ENCODE measurements at places on chromosomes 12 and 14. TPM values are rescaled to one million over a fixed set of nuclear protein-coding genes. Genes with fewer than 3 reads are reported as not detected.

The ACSM4 gene
- not detected for polyA plus RNA-seq

The DDX55 gene
- 58.8 TPM for polyA plus RNA-seq

The MYF6 gene
- not detected for polyA plus RNA-seq

The OLR1 gene
- polyA plus RNA-seq = not detected

The ASB2 gene
- polyA plus RNA-seq = not detected

The CLEC4C gene
- not detected for polyA plus RNA-seq

The LPCAT3 gene
- polyA plus RNA-seq = 14.4 TPM

The ERO1A gene
- 45.7 TPM for polyA plus RNA-seq

The RASSF9 gene
- 0.04 TPM for polyA plus RNA-seq

The EPYC gene
- not detected for polyA plus RNA-seq

The VRTN gene
- not detected for polyA plus RNA-seq

The GDF3 gene
- not detected for polyA plus RNA-seq

The ITGA7 gene
- 13.5 TPM for polyA plus RNA-seq

The EFS gene
- 0.92 TPM for polyA plus RNA-seq

The ACSS3 gene
- polyA plus RNA-seq = 0.52 TPM

The HOXC6 gene
- not detected for polyA plus RNA-seq

The TMEM229B gene
- polyA plus RNA-seq = 7.9 TPM

The KLHDC1 gene
- polyA plus RNA-seq = 5.2 TPM

The SOX5 gene
- polyA plus RNA-seq = 2.0 TPM

The DRAM1 gene
- polyA plus RNA-seq = not detected

The PYGL gene
- polyA plus RNA-seq = not detected

The TAS2R8 gene
- 0.59 TPM for polyA plus RNA-seq

The SLC10A1 gene
- polyA plus RNA-seq = not detected

The HHIPL1 gene
- 0.47 TPM for polyA plus RNA-seq

The CCDC184 gene
- polyA plus RNA-seq = 40.2 TPM

The ANG gene
- polyA plus RNA-seq = 0.47 TPM

The CD69 gene
- 0.70 TPM for polyA plus RNA-seq

The NGB gene
- polyA plus RNA-seq = 0.87 TPM

The KLRG1 gene
- 4.7 TPM for polyA plus RNA-seq

The TAS2R31 gene
- 4.0 TPM for polyA plus RNA-seq

The OAS3 gene
- not detected for polyA plus RNA-seq

The EEF1AKMT3 gene
- 2.0 TPM for polyA plus RNA-seq

The OVCH1 gene
- 0.83 TPM for polyA plus RNA-seq

The HOXC13 gene
- polyA plus RNA-seq = not detected

The ST8SIA1 gene
- 22.5 TPM for polyA plus RNA-seq

The ATXN7L3B gene
- polyA plus RNA-seq = 84.0 TPM

The CCDC88C gene
- 33.8 TPM for polyA plus RNA-seq

The GPRC5A gene
- not detected for polyA plus RNA-seq

The PLEKHG7 gene
- not detected for polyA plus RNA-seq

The REP15 gene
- not detected for polyA plus RNA-seq

The RPL10L gene
- not detected for polyA plus RNA-seq

The NANOG gene
- polyA plus RNA-seq = not detected

The LRP1-AS gene
- polyA plus RNA-seq = not detected

The CCDC177 gene
- polyA plus RNA-seq = 3.2 TPM

The CPNE6 gene
- polyA plus RNA-seq = 2.3 TPM

The KLRB1 gene
- polyA plus RNA-seq = not detected

The SLC7A7 gene
- not detected for polyA plus RNA-seq

The SLC7A8 gene
- polyA plus RNA-seq = 0.21 TPM

The PPM1H gene
- 3.9 TPM for polyA plus RNA-seq

The KCNH5 gene
- polyA plus RNA-seq = 0.68 TPM

The PKP2 gene
- 4.0 TPM for polyA plus RNA-seq
